ENCODE measurements at places on chromosomes 1 and 21.

- DNase-seq: no peak
These were observed 53.6 kb downstream of the LRRC8C start for GRCh38 chr1:89686520-89686919.

GRCh38 chr1:229985613-229986010, 81.4 kb upstream of the GALNT2 start:
- DNase-seq: no peak

GRCh38 chr1:12480041-12480440, 138.0 kb downstream of the DHRS3 start:
- DNase-seq: no peak

- peak; percentile 48 for DNase-seq
These were observed 823 bp downstream of the ENAH start for GRCh38 chr1:225651872-225652728.

DNA sequence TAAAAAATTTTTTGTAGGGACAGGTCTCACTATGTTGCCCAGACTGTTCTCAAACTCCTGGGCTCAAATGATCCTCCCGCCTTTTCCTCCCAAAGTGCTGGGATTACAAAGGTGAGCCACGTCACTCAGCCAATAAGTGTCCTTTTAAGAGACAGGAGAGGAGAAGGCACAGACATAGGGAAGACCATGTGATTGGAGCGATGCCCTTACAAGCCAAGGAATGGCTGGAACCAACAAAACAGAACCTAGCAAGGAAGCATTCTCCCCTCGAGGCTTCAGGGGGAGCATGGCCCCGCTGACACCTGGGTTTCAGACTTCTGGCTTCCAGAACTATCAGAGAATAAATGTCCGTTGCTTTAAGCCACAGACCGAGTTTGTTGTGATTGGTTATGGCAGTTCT, 37.0 kb downstream of the NDUFS5 start:
- no peak for DNase-seq

DNA sequence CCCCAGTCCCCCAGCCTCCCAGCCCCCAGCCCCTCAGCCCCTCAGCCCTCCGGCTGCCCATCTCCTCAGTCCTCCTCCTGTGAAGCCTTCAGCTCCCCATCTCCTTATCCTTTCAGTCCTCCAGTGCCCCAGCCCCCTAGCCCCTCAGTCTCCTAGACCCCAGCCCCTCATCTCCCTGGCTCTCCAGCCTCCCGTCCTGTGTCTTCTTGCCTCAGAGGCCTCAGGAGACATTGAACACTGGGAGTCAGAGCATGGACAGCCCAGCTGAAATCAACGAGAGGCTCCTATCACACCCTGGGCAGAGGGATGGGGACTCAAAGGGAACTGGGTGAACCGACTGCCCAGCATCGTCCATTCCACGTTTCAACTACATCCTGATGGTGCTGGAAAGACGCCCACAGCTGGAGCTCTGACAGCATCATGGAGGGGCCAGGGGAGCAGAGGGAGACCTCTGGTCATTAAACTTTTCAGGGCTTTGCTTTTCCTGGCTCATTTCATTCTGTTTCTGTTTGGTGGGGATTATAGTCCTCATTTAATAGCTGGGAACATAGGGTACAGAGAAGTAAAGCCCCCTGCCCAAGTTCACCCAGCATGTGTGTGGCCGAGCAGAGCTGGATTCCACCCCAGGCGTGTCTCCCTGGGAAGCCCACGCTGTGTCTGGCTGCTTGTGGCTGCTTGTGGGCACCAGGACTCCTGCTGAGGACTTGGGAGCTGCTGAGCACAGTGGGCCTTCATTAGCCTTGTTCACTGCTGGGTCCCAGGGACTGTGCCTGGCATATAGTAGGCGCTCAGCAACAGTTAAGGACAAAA, 396.7 kb downstream of the PTPRU start:
- DNase-seq: peak; percentile 26

Measured in kidney (tissue), 22 donors.